Effector CD8-positive, alpha-beta T cell (primary cell): ENCODE measurements at places on chromosomes 3 and 15.
A peak's percentile ranks its signal among the peaks of the same experiment; 100 is the strongest.

GRCh38 chr3:49906073-49906743 lies 2.5 kb upstream of the MST1R start:
- peak; percentile 11 for DNase-seq

GRCh38 chr3:42946050-42946449 lies 33.1 kb upstream of the GASK1A start:
- DNase-seq, result no peak

- DNase-seq, result no peak
These were observed 34.7 kb downstream of the PIK3CA start for GRCh38 chr3:179182902-179183301.

- no peak for DNase-seq
These were observed 30.9 kb downstream of the MGLL start for GRCh38 chr3:127791221-127791913.

GRCh38 chr3:190811775-190812480 lies 50.6 kb downstream of the GMNC start:
- no peak for DNase-seq

- DNase-seq, result no peak
These were observed 57.2 kb downstream of the NIPA2 start for GRCh38 chr15:22895465-22896190.

- no peak for DNase-seq
These were observed 75.0 kb upstream of the MBNL1 start for GRCh38 chr3:152193673-152194267.
